Progenitor cell of endocrine pancreas (in vitro differentiated cells): ENCODE measurements at places on chromosomes 13 and 19. TPM values are rescaled to one million over a fixed set of nuclear protein-coding genes. Genes with fewer than 3 reads are reported as not detected.

DNA sequence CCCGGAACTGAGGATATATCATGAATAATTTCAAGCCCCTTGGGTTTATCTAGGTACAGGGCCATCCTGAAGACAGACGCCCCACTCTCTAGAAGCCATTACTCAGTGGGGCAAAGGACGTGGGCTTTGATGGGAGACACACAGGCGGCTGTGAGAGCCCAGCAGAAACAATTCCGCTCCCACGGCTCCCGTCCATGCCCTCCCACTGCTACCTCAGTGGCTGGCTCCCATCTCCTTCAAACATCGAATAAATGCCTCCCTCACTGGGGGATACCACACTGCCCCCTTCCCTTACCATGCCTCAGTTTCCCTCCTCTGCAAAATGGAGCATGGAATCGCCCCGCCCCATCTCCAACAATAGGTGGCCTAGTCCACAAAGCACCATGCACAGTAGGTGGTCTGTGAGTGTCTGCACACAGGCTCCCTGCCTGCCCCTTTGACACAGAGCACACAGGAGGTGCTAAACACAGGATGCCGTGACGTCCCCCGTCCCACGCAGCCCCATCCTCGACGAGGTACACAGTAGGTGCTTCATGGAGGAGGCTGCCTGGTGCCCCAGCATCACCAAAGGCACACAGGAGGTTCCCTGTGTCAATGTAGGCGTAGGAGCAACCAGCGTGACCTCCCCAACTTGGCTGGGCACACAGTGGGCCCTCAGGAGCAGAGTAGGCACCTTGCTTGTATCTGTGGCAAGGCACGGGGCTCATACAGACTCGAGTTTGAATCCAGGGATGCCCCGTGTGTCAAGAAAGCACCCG lies 46.0 kb downstream of the PTPRS start:
- H3K4me3 ChIP-seq, result peak overlapping the region; percentile 57
- DNase-seq, result no peak

GRCh38 chr13:100657881-100658315 lies 16.7 kb downstream of the TMTC4 start:
- no peak for DNase-seq
- no peak overlapping the region for H3K27ac ChIP-seq
- peaks cover 32% of the 10 kb centered on the region for H3K36me3 ChIP-seq
- H3K4me1 ChIP-seq, result no peaks in the 10 kb centered on the region

- H3K4me3 ChIP-seq, result no peak overlapping the region
- no peak overlapping the region for H3K27ac ChIP-seq
- H3K4me1 ChIP-seq, result no peaks in the 10 kb centered on the region
- peaks cover 5% of the 10 kb centered on the region for H3K27me3 ChIP-seq
These were observed 23.9 kb upstream of the MATK start for GRCh38 chr19:3809881-3810707.

GRCh38 chr13:111629457-111629856 lies 309.0 kb downstream of the TEX29 start:
- no peak for DNase-seq
- H3K36me3 ChIP-seq, result no peaks in the 10 kb centered on the region
- H3K4me1 ChIP-seq, result peaks cover 6% of the 10 kb centered on the region
- H3K27me3 ChIP-seq, result peaks cover 63% of the 10 kb centered on the region

DNA sequence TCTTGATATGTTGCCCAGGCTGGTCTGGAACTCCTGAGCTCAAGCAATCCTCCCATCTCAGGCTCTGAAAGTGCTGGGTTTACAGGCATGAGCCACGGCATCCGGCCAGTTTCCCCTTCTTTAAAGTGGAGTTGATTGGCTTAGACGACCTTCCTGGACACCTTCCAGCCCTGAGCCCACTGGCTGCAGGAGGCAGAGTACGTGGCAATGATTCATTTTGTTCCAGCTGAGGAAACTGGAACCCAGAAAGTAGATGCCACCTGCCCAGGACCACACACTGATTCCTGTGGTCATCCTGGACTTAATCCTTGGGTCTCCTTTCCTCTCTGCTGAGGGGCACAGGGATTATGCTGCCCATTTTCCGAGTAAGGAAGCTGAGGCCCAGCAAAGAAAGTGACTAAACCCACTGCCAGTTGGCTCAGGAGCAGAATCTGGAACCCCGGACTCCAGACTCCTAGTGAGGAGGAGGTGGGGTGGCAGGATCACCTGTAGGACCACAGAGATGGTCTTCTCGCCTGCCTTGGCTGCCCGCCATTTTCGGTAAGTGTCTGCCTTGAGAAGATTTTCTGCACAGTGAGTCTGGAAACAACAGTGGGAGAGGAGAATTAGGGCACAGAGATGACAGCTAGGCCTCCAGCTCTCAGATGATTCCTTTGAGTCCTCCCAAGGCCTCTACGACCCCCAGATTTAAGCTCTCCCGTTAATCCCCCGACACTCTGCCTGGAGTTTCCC lies 737 bp downstream of the XRCC1 start:
- H3K27me3 ChIP-seq, result no peaks in the 10 kb centered on the region
- peaks cover 23% of the 10 kb centered on the region for H3K4me1 ChIP-seq
- H3K36me3 ChIP-seq, result peaks cover 5% of the 10 kb centered on the region
- peak overlapping the region; percentile 91 for H3K4me3 ChIP-seq
- H3K27ac ChIP-seq, result peak overlapping the region; percentile 96

DNA sequence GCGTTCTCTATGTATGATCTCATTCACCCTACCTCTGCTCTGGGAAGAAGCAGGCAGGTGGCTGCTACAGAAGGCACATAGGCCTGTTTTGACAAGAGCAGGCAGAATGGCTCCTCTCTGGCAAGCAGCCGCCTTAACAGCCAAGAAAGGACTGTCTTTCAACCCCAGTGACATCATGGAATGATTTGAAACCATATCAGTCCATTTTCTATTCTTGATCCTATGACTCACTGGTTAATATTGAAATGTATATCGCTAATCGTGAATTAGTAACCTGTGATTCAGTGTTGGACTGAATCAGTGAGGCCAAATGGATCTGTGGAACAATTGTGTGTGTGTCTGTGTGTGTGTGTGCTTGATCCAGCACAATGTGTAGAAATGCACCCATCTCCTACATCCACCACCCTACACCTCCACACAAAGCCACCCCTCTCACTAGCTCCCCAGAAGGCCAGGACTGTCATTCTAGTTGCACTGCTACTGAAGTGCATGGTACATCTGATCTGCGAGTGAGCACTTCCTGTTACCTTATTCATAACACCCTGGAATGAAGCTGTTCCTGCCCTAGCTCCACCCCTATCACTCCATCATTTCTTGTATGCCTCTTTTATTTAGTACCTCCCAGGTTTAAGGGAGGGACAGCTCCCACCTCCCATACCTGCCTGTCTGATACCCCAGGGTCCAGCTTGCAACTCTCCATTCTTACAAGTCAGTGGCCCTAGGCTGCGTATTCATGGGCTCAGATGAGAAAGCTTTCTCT lies 460.0 kb downstream of the FOXO1 start:
- no peak for DNase-seq
- H3K27ac ChIP-seq, result no peak overlapping the region
- no peaks in the 10 kb centered on the region for H3K36me3 ChIP-seq
- H3K4me1 ChIP-seq, result peaks cover 3% of the 10 kb centered on the region
- H3K4me3 ChIP-seq, result no peak overlapping the region

DNA sequence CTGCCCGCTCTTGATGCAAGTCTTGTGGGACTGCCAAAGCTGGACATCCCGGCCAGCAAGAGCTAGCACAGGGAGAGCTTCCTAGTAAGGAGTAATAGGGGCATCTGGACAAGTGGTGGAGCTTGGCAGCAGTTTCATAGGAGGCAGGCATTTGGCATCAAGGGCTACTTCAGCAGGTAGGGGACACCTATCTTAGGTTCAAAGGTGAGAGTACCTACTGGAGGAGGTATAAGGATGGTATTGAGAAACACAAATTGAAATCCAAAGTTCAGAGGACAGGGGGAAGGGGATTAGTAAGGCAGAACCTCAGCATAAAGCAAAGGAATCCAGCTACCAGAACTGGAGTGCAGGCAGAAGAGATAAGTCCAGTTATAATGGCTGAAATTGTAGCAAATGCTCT lies 441.7 kb downstream of the OXGR1 start:
- no peaks in the 10 kb centered on the region for H3K27me3 ChIP-seq
- H3K4me1 ChIP-seq, result no peaks in the 10 kb centered on the region
- H3K4me3 ChIP-seq, result no peak overlapping the region
- DNase-seq, result no peak
- H3K27ac ChIP-seq, result no peak overlapping the region
- H3K36me3 ChIP-seq, result no peaks in the 10 kb centered on the region

DNA sequence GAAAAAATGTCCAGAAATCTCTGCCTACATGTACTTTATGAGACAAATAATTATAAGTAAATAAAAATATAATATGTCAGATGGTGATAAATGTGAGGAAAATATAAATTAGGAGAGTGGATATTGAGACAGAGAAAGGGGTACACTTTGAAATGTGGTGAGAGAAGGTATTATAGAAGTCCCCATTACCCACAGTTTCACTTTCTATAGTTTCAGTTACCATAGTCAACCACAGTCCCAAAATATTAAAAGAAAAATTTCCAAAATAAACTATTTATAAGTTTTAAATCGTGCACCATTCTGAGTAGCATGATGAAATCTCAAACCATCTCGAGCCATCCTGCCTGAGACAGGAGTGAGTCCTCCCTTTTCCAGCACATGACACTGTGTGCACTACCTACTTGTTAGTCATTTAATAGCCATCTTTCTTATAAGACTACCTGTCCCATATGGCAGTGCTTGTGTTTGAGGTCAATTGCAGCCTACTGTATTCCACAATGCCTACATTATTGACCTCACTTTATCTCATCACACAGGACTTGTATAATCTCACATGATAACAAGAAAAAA lies 653.7 kb downstream of the DACH1 start:
- H3K4me3 ChIP-seq, result no peak overlapping the region
- no peaks in the 10 kb centered on the region for H3K36me3 ChIP-seq
- no peak overlapping the region for H3K27ac ChIP-seq
- no peak for DNase-seq
- no peaks in the 10 kb centered on the region for H3K27me3 ChIP-seq

GRCh38 chr19:39946532-39946931 lies 12.1 kb upstream of the FCGBP start:
- H3K27me3 ChIP-seq, result no peaks in the 10 kb centered on the region
- no peak for DNase-seq
- H3K4me3 ChIP-seq, result no peak overlapping the region
- no peaks in the 10 kb centered on the region for H3K36me3 ChIP-seq
- peak overlapping the region; percentile 12 for H3K27ac ChIP-seq

DNA sequence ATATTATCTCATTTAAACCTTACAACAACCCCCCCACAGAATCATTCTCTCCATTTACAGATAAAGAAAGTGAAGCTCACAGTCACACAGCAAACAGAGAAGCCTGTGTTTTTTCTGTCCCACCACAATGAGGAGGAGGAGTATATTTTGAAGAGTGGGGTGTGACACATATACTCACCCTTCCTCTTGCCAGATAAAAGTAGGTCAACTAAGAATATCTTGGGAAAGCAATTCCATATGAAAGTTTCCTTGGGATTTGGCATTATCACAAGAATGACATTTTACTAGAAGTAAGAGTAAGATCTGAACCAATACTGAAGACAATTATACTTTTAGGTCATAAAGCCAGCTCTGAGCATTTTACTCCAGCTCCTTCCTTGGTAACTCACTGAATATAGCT lies 287.5 kb upstream of the HTR2A start:
- no peaks in the 10 kb centered on the region for H3K36me3 ChIP-seq
- H3K27ac ChIP-seq, result no peak overlapping the region
- peaks cover 4% of the 10 kb centered on the region for H3K4me1 ChIP-seq

GRCh38 chr19:10424011-10424637 lies 3.8 kb downstream of the PDE4A start:
- peaks cover 89% of the 10 kb centered on the region for H3K27me3 ChIP-seq
- no peak overlapping the region for H3K27ac ChIP-seq
- H3K4me1 ChIP-seq, result peaks cover 5% of the 10 kb centered on the region
- no peaks in the 10 kb centered on the region for H3K36me3 ChIP-seq

GRCh38 chr13:50745542-50746115 lies 97.9 kb downstream of the DLEU7 start:
- peaks cover 1% of the 10 kb centered on the region for H3K36me3 ChIP-seq
- no peak for DNase-seq
- no peak overlapping the region for H3K4me3 ChIP-seq
- H3K4me1 ChIP-seq, result peaks cover 19% of the 10 kb centered on the region

DNA sequence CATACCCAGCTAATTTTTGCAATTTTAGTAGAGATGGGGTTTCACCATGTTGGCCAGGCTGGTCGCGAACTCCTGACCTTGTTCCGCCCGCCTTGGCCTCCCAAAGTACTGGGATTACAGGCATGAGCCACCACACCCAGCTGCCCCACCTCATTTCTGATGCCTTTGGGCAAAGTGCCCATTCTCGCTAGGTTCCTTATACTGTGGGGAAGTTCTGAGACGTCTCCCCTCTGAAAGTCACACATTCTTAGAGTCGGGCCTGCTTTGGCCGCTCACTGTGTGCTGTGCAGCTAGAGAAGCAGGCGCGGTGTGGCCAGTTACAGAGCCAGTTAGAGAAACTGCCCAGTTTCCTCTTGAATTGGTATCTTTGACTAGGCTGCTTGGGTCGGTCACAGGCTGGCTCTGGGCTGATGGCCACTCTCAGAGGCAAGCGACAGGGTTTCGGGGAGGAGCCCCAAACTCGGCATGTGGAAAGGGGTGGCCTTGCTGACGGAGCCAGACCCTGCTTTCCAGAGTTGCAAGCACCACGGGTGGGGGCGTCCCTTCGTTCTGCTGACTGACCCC lies 18.0 kb downstream of the PRAM1 start:
- H3K4me1 ChIP-seq, result peaks cover 6% of the 10 kb centered on the region
- no peak overlapping the region for H3K4me3 ChIP-seq
- H3K27ac ChIP-seq, result no peak overlapping the region
- H3K27me3 ChIP-seq, result no peaks in the 10 kb centered on the region

GRCh38 chr13:44276061-44276460 lies 97.6 kb upstream of the SERP2 start:
- DNase-seq, result no peak
- peaks cover 12% of the 10 kb centered on the region for H3K4me1 ChIP-seq
- no peak overlapping the region for H3K27ac ChIP-seq
- H3K27me3 ChIP-seq, result peaks cover 20% of the 10 kb centered on the region
- no peak overlapping the region for H3K4me3 ChIP-seq

- H3K36me3 ChIP-seq, result no peaks in the 10 kb centered on the region
- peaks cover 30% of the 10 kb centered on the region for H3K27me3 ChIP-seq
- no peak overlapping the region for H3K4me3 ChIP-seq
- no peak overlapping the region for H3K27ac ChIP-seq
- DNase-seq, result no peak
These were observed 3.5 kb downstream of the KLK12 start for GRCh38 chr19:51031220-51031879.

GRCh38 chr13:44399074-44399473 lies 25.4 kb downstream of the SERP2 start:
- H3K4me1 ChIP-seq, result peaks cover 44% of the 10 kb centered on the region
- no peak overlapping the region for H3K27ac ChIP-seq
- no peaks in the 10 kb centered on the region for H3K36me3 ChIP-seq
- no peak overlapping the region for H3K4me3 ChIP-seq
- H3K27me3 ChIP-seq, result peaks cover 6% of the 10 kb centered on the region

Gene LYPD3
- 0.47 and 0.60 TPM in 2 replicates for total RNA-seq

Gene C19orf73
- total RNA-seq, result 1.3 and 1.5 TPM in 2 replicates

Gene ZNF653
- 17.6 and 21.8 TPM in 2 replicates for total RNA-seq
